ENCODE measurements at places on chromosomes 4 and X.

DNA sequence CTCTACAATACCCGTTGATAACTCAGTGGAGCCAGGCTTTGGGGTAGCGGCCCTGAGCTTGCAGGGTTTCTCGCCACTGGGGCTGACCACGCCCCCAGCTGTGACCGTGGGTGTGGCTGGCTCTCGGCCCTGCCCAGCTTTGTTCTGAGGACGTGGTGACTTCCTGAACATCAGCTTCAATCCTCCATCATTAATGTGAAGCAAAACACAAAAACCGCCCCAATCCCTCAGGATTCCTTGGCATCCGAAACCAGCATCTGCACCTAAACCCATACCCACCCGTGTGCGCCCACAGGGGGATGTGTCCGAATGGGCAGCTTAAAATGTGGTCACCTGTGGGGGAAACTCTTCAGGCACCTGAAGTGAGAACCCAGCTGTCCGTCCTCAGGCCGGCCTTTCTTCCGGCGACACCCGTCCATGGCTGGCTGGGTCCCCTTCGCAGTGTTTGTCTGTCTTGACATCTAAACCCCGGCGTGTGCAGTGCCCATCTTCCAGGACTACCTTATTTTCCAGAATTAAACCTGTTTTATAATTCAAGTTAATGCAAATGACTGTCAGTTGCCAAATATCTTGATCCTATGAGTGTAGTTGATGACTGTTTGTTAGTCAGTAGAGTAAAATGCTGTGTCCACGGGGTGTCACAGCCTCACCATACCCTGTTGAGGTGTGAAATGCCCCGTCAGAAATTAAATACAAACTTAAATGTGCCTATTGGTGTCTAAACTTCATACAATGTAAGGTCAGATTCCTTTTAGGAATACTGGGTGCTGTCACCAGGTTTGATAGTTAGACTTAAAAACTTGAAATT lies 27.3 kb downstream of the NELFA start:
- DNase-seq = no peak

- DNase-seq = no peak
These were observed 36.6 kb downstream of the SAT1 start for GRCh38 chrX:23819385-23820234.

DNA sequence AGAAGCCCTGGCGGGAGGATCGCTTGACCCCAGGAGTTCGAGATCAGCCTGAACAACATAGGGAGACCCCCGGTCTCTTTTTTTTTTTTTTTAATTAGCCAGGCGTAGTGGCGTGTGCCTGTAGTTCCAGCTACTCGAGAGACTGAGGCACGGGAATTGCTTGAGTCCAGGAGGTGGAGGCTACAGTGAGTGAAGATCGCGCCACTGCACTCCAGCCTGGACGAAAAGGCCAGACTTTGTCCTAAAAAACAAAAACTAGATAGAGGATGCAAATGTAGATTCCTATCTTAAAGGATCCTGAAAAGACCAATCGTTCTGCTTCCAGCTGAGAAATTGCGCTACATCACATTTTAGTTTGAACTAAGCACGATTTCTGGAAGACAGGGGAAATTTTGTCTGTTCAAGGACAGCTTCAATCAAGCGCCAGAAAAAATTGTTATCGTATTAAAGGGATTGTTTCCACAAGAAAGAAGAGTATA lies 627 bp upstream of the HSD17B11 start:
- DNase-seq = no peak

GRCh38 chr4:180423712-180424057 lies 1819.5 kb upstream of the TENM3 start:
- no peak for DNase-seq

- no peak for DNase-seq
These were observed 321.0 kb upstream of the CPEB2 start for GRCh38 chr4:14681330-14681729.
